ENCODE measurements at places on chromosomes 3 and 15.

- no peak for DNase-seq
Observed at GRCh38 chr3:52986049-52986448, 59.8 kb downstream of the SFMBT1 start.

GRCh38 chr3:115784739-115785536 is 161.6 kb downstream of the GAP43 start:
- DNase-seq, result peak; percentile 44

- DNase-seq, result no peak
Observed at GRCh38 chr15:48582452-48583247, 62.9 kb downstream of the FBN1 start.

DNA sequence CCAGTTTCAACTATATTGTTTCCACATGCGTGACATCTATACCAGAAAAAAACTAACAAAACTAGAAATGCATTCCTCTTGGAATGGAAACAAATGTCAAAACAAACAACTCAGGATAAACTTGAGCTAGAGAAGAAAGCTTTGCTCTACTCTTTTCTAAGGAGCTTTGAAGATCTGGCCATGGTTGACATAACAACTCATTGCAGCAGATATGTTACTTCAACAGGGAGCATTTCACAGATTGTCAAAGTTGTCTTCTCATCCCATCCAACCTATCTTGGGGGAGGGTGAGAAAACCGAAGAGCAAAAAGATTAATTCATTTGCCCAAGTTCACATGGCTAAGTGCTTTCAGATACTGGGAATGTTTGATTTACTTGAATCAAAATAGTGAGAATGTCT is 484.4 kb downstream of the CNTN4 start:
- no peak for DNase-seq

DNA sequence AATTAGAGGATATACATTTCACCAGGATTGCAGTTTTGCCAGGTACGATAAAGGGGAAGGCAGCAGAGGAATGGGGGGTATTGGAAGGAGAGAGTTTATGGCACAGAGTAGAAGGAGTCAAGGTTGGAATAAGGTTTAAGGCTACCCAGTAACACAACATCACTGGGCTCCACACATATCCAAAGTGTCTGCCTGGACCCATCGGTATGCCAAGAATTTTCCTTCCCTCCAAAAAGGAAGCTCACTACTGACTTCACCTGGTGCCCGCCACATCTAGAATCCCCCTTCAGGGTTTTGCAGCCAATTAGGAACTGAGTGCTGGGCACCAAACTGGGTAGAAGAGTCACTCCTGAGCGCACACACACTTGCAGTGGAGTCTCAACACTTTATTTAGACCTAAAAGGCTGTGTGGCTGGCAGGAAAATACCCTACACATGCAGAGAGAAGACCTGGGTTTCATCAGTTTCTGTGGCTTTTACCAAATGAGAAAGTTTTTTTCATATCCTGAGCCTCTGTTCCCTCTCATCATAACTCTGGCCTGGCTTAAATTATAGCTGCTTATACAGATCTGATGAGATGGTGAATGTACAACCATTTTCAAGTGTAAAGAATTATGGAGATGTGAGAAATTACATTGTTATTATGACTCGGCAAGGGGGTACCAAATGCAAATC is 190.8 kb upstream of the LPP start:
- DNase-seq, result no peak

GRCh38 chr3:38297947-38298711 is 16.0 kb downstream of the SLC22A14 start:
- DNase-seq, result no peak

DNA sequence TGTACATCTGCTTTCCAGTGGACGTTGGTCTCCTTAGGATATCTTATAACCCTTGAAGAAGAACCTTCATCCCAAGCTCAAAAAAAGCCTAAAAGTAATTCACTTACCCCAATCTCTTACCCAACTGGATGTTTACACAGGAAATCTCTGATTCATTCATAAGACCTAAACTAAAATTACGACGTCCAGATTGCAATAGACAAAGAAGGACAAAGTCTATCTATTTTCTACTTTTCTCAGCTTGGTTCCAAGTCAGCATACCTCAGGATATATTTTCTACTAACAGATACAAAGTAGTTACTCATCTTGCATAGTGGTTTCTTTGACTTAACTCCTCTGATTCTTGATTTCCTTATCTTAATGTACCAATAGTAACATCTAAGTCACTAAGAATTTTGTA is 669.9 kb downstream of the OTOL1 start:
- DNase-seq, result no peak

DNA sequence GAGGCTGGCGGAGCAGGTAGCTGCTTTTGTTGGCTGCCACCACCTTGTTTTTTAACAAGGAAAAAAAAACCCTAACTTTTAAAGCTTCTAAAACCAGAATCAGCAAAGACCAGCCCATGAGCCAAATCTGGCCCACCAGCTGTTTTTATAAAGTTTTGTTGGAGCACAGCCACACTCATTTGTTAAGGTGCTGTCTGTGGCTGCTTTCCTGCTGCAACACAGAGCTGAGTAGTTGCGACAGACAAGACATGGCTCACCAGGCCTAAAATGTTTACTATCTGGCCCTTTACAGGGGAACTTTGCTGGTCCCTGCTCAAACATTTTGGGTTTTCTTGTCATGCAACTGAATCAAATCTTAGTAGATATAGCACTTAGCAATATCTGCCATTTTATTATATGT is 18.9 kb downstream of the EFCAB12 start:
- DNase-seq, result no peak

DNA sequence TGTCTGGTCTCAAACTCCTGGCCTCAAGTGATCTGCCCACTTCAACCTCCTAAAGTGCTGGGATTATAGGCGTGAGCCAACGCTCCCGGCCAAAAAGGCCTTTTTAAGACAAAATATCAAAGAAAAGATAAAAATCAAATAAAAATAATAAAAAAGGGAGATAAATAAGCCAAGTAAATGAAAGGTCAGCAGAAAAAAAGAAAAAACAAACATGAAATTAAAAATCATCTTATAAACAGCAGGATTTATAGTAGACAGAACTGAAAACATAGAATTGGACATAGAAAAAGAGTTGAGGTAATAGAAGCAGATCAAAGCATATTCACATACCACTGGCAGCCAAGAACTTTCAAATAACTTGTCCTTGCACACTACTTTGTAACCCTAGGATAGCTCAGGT is 983.4 kb downstream of the ROBO2 start:
- DNase-seq, result no peak

- no peak for DNase-seq
Observed at GRCh38 chr3:74756674-74757073, 142.2 kb upstream of the CNTN3 start.

- no peak for DNase-seq
Observed at GRCh38 chr3:197458906-197459470, 96.8 kb downstream of the BDH1 start.

GRCh38 chr3:58357402-58357801 is 24.7 kb downstream of the PXK start:
- no peak for DNase-seq

- peak; percentile 41 for DNase-seq
Observed at GRCh38 chr15:95468820-95469219, 861.7 kb upstream of the NR2F2 start.

DNA sequence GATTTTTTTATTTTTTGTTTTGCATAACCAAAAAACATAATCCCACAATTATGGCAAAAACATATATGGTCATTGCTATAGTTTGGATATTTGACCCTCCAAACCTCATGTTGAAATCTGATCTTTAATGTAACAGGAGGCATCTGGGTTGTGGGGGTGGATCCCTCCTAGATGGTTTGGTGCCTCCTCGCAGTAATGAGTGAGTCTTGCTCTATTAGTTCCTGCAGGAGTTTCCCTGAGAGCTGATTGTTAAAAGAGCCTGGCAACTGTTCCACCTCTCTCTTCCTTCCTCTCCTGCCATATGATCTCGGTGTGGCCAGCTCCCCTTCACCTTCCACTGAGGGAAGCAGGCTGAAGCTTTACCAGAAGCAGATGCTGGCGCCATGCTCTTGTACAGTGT is 33.2 kb upstream of the TRIM59 start:
- DNase-seq, result no peak

GRCh38 chr3:186974824-186975313 is 44.5 kb downstream of the ST6GAL1 start:
- no peak for DNase-seq

DNA sequence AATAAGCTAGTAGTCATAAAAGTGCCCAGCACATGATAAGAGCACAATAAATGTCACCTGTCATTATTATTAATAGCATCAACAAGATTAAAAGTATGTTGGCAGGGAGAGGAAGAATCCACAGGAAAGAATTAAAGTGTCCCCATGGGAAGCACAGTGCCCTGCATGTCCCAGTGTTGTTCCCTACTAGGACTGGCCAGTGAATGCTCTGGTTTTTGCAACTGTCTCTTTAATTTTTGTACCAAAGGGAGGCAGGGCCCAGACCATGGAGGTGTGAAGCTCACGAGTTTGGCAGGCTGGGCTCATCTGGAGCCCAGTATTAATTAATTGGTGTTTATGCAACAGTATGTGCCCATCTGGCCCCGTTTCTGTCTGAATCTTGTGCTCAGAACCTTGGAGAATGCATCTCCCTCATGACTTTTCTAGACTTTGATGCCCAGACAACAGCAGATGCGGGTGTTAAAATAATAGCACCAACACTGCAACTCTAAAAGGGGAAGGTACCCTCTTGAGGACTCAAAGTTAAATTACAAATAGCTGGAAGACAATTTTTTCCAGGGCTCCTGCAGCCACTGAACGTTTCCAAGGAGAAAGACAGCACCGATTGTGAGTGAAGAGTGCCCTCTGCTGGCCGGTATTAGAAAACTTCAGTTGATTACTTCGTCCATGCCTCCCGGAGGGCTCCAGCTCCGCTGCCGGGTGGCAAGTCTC is 71.9 kb upstream of the SPATA12 start:
- DNase-seq, result peak; percentile 78

GRCh38 chr15:78065973-78066946 is 11.3 kb downstream of the TBC1D2B start:
- no peak for DNase-seq

DNA sequence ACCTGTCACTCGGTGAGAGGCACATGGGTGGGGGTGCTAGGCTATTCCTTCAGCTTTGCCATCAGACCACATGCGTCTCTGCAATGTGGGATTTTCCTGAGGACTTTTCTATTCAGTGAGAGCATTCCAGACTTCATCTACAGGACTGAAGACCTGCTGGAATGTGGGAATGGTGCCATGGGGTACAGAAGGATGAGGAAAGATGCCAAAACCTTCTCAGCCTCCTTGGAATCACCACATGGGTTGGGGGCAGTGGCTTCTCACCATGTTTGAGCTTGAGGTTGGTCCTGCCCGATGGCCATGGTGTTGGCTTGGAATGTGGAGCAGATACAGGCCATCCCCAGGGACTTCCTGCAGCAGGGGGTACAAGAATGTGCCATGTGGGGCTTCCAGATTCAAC is 80.9 kb upstream of the KLF13 start:
- DNase-seq, result no peak

DNA sequence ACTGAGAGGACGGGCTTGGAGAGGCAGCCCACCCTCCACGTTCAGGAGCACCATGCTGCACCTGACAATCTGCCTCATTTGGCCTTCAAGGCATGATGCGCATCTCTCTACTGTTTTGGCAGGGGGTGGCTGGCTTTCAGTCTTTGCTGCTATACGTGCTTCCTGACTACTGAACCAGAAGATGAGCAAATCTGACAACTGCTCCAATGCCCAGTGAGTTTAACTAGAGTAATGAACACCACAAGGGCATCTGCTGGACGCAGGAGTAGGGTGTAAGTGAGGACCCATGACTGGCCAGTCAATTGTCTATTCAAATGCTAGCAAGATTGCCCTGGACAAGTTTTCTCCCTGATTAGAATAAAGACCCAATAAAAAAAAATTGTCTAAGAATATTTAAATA is 335.7 kb downstream of the MAGI1 start:
- no peak for DNase-seq

GRCh38 chr15:77642793-77643430 is 10.2 kb upstream of the LINGO1 start:
- no peak for DNase-seq

DNA sequence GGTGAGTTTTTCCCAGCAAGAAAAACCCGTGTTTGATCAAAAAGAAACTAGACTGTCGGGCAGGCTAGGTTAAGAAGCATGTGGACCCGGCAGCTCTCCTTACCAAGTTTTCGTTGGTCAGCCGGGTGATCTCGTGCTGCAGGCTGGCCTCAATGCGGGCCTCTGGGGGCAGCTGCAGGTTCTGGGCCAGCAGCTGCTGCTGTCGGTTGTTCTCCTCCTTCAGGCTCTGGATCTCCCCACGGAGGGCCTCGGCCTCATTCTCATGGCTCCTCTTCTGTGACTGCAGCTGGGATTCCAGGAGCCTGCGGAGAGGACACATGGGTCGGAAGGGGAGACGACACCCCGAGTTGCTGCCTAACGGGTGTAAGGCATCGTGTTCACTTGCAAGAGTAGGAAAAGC is 44.5 kb upstream of the MYO5C start:
- no peak for DNase-seq

GRCh38 chr3:141710888-141711616 is 27.0 kb upstream of the RNF7 start:
- DNase-seq, result no peak

DNA sequence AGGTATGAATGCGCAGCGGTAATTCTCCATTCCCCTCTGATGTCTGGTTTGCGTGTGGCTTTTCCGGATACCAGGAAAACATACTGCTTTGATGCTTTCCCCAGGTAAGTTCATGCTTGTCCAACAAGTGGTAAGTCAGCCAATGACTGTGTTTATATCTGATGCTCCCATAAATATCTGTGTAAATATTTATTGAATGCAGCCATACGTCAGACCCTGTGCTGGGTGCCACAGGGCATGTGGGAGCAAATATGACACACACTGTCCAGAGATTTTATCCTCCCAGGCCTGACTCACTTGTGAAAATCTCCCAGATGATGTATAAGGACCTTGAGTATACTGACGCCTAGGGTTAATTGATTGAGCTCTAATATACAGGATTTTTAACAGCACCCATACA is 29.6 kb upstream of the CEMIP start:
- no peak for DNase-seq

DNA sequence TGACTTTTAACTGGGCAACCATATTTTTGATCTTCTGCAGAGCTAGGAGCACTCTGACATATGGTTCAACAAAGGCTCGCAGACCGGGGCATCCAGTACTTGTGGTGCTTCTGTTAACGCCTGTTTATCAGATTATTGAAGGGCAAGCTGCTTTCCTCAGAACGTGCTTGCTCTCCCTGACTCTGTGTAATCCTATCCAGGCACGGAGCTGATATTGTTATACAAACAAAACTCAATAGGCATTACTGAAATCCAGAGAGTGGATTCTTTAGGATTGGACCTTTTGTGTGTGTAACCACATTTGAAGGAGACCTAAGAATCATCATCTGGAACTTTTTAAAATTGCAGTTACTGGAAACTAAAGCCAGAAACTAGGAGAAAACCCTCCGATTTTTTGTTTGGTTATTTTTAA is 246.5 kb downstream of the PTPRG start:
- peak; percentile 84 for DNase-seq

DNA sequence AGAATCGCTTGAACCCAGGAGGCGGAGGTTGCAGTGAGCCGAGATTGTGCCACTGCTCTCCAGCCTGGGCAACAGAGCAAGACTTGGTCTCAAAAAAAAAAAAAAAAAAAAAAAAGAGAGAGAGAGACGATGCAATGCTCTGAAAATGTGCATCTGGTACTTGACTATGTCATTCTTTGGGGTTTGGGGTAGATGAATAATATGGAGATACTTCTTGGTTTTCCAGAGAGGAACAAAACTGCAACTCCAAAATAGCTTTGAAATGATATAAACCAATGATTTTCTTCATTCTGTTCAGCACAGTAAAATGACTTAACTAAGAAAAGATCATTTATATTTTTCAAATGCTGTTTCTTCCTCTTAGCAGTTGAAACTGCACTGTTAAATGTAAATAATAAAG is 158.9 kb downstream of the ISL2 start:
- DNase-seq, result no peak
